ENCODE measurements at places on chromosomes 5 and 9.

DNA sequence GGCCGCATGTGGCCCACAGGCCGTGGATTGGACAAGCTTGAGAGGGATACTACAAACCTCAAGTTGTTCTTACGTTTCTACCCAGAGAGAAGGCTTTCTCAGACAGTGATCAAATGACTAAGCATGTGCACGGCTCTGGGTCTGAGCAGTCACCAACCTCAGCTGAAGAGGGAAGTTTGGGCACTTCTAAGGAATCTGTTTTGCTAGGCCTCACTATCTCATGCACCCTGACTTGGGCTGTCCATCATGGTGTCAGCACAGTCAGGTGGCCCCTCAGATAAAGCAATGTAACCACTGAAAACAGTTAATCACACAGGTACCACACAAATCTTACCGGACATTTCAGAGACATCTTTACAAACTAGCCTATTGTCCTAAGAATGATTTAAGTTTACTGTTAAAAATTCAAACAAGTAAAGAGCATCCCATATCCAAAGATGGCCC lies 24.6 kb downstream of the CSF2 start:
- no peak for DNase-seq

GRCh38 chr9:136174779-136175615 lies 29.9 kb downstream of the LHX3 start:
- no peak for DNase-seq

DNA sequence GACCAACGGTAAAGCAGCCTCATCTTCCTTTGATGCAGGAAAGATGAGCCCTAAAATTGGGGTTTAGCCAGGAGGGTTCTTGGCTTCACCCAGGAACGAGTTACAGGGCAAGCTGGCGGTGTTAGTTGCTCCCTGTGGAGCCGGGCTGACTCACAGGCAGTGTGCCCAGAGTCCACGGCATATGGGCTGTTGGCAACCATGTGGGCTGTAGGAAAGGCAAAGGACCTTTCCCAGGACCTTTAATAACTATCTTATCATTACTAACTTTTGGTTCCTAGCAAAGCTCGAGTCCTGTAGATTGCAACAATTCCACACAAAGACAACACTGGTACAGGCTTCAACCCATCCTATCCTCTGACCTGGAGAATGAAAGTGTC lies 29.8 kb upstream of the CLPTM1L start:
- DNase-seq = no peak

GRCh38 chr5:148125641-148126040 lies 42.7 kb upstream of the SPINK14 start:
- no peak for DNase-seq

GRCh38 chr9:74770508-74771261 lies 117.0 kb downstream of the TRPM6 start:
- DNase-seq = peak; percentile 25

GRCh38 chr9:91126761-91127445 lies 234.8 kb downstream of the AUH start:
- DNase-seq = no peak

DNA sequence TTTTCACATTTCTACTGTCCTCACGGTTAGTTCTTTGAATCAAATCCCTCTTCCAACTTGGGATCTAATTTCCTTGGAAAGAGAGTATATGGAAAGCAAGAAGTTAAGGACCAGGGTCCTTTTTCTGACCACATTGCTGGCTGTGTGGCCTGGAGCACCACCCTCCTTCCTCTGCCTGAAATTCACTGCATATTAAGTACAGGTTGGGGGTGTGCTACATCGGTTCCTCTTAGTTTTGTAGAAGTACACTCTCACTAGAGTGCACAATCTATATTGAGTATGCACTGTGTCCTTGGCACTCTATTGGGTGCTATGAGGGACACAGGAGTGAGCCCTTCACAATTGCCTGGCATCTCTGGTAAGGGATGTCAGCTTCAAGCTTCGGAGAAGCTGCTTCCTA lies 53.8 kb upstream of the KLF9 start:
- no peak for DNase-seq

DNA sequence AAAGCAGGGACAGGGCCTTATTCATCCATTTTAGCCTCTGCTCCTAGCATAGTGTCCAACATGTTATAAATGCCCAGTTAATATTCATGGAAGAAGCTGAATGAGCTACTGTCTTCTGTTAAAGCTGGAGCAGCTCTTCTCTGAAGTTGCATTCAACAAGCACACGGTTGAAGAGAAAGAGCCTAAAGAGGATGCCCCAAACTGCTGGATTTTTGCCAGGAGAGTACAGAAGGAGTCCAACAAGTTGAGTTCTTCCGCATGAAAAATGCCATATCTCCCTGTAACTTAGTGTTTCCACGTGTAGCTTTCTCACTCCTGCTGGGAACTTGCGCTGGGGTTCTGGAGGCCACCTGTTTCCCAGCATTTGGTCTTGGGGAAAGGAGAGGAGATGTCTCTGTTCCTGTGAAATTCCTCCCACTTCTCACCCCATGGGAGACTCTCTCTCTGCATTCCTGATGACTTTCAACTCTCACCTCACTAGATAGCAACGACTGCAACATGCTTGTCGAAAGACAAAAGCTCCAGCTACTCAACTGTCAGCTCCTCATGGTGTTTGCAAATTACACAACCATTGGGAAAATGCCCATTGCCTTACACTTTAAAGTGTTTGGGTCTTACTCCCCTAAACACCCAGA lies 122.8 kb downstream of the KIF4B start:
- DNase-seq = no peak

GRCh38 chr5:168347368-168348083 lies 56.1 kb downstream of the WWC1 start:
- no peak for DNase-seq

- no peak for DNase-seq
These were observed 7.3 kb downstream of the PIK3R1 start for GRCh38 chr5:68222824-68223354.

DNA sequence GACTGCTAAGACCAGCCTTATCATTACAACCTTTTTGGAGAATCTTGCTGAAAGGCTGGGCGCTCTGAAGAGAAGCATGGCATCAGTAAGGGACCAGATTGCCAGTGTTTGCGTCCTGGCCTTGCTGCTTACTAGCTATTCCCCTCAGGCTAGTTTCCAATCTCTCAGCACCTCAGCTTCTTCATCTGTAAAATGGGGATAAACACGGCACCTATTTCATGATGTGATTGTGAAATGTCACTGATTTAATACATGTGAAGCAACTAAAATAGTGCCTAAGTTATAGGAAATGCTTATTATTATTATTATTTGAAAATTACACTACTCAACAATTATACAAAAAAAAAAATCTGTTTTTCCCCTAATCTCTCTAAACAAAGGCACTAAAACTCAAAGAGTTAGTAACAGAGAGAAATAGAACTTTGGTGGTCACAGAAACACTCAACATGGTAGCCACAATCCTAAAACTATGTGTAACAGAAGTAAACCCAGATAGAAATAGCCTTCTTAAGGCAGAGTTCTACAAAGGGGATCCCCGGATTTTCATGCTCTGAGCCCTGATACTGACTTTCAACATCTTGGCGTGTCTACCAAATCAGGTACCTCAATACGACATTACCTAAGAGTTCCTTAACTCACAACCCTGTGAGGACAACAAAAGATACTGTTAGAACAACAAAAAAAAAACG lies 62.0 kb downstream of the ENC1 start:
- no peak for DNase-seq

DNA sequence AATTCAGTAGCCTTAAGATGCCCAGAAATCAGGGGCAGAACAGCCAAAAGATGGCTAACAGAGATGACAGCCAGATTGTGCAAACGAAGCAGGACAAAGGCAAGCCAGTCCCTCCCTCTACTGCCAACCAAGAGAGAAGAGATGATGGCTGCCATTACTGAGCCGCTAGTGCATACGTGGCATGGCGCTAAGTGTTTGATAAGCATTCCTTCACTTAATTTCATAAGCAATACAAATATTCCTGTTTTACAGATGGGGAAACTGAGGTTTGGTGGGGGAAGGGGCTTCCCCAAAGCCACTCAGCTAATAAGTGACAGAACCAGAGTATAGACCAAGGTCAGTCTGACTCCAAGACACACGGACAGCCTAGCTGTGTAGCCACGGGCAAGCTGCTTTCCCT lies 44.1 kb downstream of the STK10 start:
- DNase-seq = no peak

DNA sequence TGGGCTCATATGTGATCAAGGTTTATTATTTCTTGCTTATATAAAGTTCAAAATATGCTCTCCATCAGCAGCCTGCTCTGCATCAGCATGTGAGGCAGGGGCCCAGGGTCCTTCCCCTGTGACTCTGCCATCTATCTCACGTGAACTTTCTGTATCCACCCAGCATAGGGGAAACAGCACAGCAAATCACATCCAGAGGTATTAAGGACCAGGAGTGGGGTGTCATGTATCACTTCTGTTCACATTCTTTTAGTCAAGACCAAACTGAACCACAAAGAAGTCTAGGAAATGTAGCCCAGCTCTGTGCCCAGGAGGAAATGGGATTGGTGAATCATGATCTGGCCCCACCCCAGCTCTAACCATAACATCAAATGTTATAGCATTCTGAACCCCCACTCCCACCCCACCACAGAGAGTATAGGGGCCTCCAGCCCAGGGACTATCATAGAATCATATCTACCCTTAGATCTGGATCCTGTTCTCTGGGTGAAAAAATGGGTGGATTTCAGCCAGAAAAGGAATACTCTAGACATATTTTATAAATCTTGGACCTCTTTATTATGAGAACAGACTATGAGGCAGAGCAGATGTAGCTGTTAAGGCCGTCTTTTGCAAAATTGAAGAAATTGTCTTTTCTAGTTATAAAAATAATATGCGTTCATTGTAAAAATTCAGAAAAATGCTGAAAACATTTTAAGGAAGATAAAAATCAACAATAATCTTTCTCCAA lies 473.7 kb downstream of the ARHGEF28 start:
- no peak for DNase-seq

GRCh38 chr5:179142434-179143198 lies 82.4 kb downstream of the ZNF354C start:
- peak; percentile 29 for DNase-seq

DNA sequence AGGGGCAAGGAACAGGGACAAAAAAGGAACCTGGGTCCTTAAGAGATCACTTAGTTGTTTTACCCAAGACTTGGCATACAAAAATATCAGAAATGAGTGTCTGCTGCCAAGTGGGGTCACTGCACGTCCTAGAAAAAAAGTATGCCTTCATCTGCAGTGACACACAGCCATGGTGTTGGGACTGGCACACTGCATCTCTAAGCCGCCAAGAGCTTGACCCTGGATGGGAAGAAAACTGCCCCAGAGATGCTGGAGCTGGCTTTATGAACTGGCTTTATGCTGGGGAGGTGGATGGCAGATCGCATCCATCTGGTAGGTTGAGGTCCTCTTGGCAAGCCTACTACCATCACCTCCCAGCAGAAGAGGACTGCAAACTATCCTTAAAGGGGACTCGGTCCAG lies 51.7 kb downstream of the IRF1 start:
- DNase-seq = no peak

DNA sequence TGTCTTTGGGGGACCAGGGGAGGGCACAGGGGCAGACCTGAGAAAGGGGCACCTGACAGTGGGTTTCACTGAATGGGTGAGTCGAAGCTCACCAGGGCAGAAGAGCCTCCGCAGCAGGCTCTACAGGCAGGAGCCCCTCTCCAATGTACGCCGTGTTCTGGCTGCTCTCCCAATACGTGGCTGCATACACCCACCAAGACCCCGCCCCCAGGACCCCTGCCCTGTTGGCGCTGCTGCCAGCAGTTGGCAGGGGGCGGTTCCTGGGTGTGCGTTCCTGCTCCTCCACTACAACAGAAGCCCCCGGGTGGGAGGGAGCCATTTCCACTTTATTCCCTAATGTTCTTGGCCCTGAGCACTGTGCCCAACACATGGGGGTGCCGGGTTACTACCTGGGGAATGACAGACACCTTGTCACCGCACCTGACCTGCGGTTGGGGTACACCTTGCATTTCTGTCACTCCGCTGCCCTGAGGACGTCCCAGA lies 30.3 kb downstream of the SARDH start:
- DNase-seq = no peak

DNA sequence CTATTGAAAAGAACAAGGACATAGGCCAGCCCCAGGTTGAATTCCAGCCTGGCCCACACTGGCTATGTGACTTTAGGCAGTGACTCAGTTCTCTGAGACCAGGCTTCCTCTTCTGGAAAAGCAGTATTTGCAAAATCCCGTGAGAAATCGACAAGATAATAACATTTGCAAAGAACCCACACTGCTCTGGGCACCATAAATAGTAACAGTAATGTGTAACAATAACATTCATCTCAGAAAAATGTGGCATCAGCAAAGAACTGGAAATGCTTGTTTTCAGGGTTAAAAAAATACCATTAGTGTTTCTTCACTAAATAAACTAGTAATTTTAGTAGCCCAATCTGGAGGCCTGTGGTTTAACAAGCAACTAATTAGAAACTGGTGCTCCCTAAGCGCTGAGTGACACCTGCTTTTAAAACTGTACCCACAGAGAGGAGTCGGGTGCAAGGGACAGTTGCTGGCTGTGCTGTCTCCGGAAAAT lies 148.4 kb downstream of the TTLL11 start:
- no peak for DNase-seq

GRCh38 chr5:96336351-96336985 lies 96.6 kb downstream of the PCSK1 start:
- peak; percentile 62 for DNase-seq

- no peak for DNase-seq
These were observed 13.3 kb upstream of the GNG10 start for GRCh38 chr9:111648066-111648465.

GRCh38 chr5:139385061-139386049 lies 2.3 kb upstream of the SLC23A1 start:
- no peak for DNase-seq

GRCh38 chr5:60334281-60334713 lies 365.7 kb downstream of the DEPDC1B start:
- DNase-seq = no peak

GRCh38 chr5:154860765-154861164 lies 2.3 kb downstream of the CNOT8 start:
- no peak for DNase-seq

DNA sequence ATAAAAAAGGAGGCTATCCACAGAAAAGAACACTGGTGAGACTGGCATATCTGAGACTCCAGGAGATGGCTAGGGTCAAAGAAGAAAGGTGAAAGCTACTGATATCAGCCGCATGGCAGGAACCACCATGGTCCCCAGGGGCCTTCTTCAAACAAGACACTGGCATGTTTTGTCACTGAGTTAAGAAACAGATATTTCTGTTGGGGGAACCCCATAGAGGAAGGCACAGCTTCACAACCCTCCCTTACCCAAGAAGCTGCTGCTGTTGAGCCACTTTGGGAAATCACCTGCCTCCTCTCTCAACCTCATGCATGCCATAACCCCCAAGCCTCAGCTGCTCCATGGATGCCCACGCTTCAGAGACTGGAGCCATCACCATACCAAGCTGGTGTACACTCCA lies 13.3 kb upstream of the BTNL3 start:
- DNase-seq = no peak

- DNase-seq = no peak
These were observed 35.6 kb upstream of the NEK6 start for GRCh38 chr9:124222109-124222508.
